ENCODE measurements at places on chromosomes 3 and 15.
A peak's percentile ranks its signal among the peaks of the same experiment; 100 is the strongest.

GRCh38 chr3:154018100-154018696, 103.0 kb upstream of the ARHGEF26 start:
- DNase-seq = no peak

DNA sequence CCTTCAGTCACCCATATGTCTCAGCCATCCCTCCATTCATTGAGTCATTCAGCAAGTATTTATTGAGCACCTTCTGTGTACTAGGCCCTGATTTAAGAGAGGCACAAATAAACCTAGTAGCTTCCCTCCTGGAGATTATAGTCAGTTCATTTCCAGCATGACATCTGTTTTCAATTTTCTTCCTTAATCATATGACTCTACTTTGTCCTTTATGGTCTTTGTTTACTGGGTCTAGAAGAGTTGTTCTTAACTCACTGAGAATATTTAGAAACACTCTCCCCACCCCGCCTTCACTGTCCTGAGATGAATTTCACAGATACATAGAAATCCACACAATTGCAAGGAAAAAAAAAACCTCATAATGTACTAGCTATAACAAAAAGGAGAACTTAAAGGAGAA, 44.8 kb upstream of the ADAMTS9 start:
- no peak for DNase-seq

DNA sequence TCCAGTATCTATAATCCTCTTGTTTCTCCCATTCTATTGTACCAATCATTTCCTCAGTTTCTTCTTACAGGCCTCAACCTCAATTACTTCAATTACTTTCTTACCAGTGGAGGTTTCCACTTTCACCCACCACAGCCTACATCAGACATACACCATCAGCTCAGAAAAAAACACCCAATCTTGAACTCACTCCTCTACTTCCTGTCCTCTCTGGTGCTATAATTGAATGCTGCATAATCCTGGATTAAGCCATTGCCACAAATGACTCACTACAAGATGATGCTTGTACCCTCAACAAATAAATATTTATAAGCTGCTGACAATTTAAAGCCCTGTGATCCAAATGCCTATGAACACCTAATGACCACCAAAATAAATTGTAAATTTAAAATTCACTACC, 18.5 kb downstream of the RYK start:
- DNase-seq = no peak

GRCh38 chr3:176919836-176920765, 277.2 kb downstream of the TBL1XR1 start:
- DNase-seq = peak; percentile 66

DNA sequence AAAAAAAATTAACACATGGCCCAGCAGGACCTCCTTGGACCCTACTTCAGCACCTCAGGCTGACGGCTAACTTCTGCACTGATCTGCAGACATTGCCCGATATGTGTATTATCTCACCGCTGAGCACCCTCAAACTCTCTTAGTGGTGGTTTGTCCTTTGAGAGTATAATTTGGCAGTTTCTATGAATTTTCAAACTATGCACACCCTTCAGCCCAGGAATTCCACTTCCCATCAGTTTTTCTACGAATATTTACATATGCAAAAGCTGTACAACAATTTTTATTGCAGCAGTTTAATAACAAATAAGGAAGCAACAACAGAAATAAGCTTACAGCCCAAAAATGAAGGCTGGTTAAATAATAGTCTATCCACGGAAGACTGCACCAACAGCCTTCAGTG, 44.6 kb downstream of the HES1 start:
- no peak for DNase-seq

DNA sequence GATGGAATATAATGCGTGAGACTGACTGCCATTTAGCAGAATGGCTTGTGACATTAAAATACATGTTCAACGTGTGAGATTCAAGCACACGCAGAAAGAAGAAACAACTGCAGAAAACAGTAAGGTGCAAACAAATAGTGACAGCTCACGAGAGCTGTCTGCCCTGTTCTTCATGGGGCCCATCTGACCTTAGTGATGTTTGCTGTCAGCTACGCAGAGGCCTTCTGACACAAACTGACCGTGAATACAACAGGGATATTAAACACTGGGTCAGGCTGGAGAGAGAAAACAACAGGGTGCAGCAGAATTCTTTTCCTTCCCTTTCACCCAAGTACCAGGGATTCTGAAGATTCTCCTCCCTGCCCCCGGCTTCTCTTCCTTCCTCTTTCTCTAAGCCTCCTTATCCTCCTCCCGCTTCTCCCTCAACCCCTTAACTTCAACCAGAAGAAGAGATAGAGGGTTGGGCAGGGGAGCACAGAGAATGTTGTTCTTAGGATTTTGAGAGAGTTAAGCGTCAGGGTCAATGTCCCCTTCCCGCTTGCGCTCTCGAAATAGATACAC, 2.1 kb downstream of the TNFAIP8L3 start:
- DNase-seq = no peak

- DNase-seq = no peak
Measured at GRCh38 chr3:81929697-81930096, 168.3 kb upstream of the GBE1 start.

DNA sequence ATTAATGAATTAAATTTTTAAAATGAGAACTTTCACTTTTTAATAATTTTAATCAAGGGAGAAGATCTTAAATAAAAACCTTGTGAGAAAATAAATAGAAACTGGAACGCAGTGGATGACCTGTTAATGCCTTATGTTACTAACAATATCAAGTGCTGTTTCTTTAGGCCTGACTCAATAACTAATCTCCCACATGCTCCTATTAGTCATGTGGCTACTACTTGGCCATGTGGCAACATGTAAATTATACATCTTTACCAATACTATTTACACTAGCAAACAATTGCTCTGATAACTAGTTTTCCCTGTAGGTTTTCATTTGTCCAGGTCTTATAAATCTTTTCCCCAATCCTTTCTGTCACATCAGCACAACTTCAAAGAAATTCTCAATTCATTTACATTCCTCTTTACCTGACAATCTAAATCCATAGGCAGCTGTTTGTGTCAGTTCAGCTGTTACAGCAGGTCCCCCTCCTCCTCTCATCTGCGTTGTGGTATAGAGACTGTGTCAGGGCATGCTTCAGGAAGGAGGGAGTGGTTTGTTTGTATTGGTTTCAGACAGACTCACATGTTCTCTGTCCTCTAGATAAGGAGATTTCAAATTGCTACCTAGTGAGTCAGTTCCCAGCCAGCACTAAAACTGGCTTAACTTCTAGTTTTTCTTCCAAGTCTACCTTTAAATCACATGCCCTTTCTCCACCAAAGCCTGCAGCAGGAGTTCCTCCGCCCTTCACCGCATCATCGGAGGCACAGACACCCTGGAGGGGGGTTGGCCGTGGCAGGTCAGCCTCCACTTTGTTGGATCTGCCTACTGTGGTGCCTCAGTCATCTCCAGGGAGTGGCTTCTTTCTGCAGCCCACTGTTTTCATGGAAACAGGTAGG, 11.3 kb upstream of the C3orf52 start:
- DNase-seq = peak; percentile 83

- DNase-seq = no peak
Measured at GRCh38 chr15:26689462-26689861, 83.4 kb downstream of the GABRB3 start.

DNA sequence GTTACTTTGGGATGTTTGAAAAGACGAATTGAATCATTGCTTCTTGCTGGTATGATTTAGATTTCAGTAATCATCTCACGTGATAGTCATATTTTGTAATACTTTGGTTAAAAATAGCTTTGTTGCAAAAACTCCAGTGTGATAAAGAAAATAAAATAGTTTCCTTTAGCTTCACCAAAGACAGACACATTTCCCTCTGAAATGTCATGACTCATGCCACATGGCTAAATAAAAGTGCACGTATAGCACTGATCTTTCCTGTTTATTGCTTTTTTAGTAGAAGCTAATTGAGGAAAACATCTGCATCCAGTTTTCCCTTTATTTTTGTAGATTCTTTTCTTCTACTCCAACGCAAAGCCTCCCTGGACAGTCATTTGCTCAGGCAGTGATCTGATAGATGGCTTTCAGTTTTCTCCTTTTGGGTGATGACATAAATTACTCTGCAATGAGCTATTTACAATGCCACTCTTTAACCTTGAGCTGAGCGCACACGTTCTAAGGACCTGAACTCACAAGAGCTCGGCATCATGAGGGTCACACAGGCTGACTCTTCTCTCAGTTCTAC, 84.9 kb downstream of the ARNT2 start:
- DNase-seq = peak; percentile 65

- no peak for DNase-seq
Measured at GRCh38 chr3:24648063-24648462, 153.4 kb upstream of the THRB start.

GRCh38 chr3:53691885-53692284, 154.3 kb downstream of the CHDH start:
- no peak for DNase-seq

DNA sequence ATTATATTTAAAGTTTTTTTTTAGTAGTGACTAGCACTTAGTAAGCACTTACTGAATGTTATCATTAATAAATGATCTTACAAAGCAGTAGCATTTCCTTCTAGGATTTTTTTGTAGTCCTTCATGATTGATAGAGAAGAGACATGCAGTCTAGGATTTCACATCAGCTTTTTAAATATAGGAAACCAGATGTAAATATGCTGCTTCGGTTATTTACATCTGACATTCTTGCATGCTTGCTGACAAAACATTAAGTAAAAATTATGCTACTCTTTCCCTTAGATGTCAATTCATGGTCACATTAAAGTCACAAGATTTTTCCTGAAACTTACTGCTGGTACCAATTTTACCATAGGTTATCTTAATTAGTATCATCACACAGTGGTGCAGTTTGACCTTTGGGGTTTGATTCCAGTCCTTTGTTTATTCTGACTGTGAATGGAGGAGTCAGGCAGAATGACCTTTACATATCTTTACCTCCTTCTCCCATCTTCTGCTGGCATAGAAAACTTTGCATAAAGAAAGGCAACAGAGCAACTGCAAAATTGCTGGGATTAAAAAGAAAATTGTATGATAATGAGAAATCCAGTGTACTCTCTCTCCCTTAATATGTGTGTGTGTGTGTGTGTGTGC, 286.5 kb downstream of the LPP start:
- DNase-seq = no peak

DNA sequence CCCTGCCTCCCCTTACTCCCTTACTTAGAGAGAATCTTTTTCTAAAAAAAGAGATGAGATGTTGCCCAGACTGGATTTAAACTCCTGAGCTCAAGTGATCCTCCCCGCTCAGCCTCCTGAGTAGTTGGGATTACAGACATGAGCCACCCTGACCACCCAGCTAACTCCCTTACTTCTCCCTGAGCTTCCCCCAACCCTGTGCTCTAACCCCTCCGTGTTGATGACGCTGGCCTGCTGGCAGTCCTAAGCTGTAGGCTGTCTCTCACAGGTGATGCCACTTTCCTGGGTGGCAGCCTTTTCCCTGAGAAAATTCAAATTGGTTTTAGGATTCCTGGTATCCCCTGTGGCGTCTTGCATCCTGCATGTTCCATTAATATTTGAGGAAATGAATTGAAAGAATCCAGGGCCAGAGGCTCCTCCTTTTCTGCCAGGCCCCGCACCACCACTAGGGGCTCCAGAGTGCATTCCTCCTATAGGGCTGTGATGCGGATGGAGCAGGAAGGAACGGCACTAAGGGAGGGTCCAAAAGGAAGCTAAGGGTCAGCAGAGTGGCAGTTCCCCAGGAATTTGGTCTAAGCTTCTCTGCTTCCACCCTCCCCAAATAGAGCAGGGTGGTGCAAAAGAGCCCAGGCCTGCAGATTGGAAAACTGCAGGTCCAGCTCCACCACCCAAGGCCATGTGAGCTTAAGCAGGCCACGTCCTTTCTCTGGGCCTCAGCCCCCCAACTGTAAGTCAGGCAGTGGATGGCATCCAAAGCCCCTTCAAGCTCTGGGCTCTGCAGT, 101.1 kb downstream of the DAPK2 start:
- no peak for DNase-seq

- no peak for DNase-seq
Measured at GRCh38 chr15:60272623-60273022, 125.2 kb downstream of the ANXA2 start.

- no peak for DNase-seq
Measured at GRCh38 chr15:59105854-59106253, 908 bp downstream of the CCNB2 start.

DNA sequence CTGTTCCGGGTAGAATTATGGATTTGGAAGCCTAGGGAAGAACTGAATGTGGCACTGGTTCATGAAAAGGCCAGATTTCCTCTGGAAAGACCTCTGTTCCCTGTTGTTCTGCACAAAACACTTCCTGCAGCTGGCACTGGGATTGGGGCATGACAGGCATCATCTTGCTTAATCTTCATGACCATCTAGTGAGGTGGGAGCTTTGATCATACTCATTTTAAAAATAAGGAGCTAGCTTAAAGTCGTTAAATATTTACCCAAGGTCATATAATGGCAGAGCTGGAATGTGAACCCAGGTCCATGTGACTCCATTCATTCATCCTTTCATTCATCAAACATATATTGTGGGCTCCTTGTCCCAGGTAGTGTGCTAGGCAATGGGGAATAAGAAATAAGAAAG, 40.4 kb downstream of the EBLN2 start:
- no peak for DNase-seq

GRCh38 chr3:112136959-112137693, 4.1 kb upstream of the GCSAM start:
- no peak for DNase-seq

GRCh38 chr15:101201411-101202174, 50.3 kb downstream of the CHSY1 start:
- DNase-seq = peak; percentile 93

- no peak for DNase-seq
Measured at GRCh38 chr3:14522768-14523167, 17.4 kb downstream of the GRIP2 start.

GRCh38 chr15:99845009-99845408, 111.8 kb upstream of the LYSMD4 start:
- DNase-seq = no peak

DNA sequence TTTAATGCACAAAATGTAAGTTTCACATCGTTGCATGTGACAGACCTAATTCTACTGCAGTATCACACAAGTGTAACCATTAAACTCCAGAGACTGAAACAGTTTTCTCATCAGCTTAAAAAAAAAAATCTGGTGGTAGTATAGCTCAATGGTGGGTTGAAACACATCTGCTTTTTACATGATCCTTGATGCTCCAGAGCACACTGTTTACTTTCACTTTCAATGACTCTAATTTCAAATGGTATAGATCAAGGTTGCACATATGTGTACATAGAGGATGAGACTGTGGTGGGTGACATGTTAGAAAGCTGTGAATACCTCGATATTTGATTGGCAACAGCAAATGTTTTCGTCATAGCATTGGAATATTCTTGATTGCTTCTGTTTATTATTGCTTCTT, 22.4 kb downstream of the MCTP2 start:
- DNase-seq = no peak

- no peak for DNase-seq
Measured at GRCh38 chr3:71872256-71872655, 87.3 kb upstream of the PROK2 start.

DNA sequence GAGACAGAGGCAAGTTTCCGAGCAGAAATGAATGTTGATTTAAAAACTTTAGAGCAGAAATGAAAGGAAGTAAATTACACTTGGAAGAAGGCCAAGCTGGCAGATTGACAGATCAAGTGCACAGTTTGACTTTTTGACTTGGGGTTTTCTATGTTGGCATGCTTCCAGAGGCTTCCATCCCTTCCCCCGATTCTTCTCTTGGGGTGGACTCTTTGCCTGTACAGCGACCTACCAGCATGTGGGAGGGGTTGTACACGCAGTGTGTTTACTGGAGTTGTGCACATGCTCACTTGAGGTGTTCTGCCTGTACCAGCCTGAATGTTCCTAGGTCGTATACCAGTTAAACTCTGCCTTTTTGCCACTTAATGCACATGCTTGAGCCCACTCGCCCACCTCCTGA, 701.5 kb upstream of the GBE1 start:
- DNase-seq = no peak

GRCh38 chr15:94075349-94075748, 156.0 kb upstream of the MCTP2 start:
- DNase-seq = no peak

GRCh38 chr3:112519424-112520001, 20.2 kb upstream of the BTLA start:
- DNase-seq = peak; percentile 50
